ENCODE measurements at places on chromosomes 6 and 20. TPM values are rescaled to one million over a fixed set of nuclear protein-coding genes. Genes with fewer than 3 reads are reported as not detected.

Gene COL9A1
- total RNA-seq: not detected

Gene ADGRB3
- 0.43 TPM for total RNA-seq

Gene KIF16B
- 14.8 TPM for total RNA-seq

Gene CFAP61
- under 0.01 TPM for total RNA-seq

Gene RALGAPB
- total RNA-seq: 17.9 TPM

Gene HSPA12B
- 0.46 TPM for total RNA-seq

Gene SGK2
- 0.28 TPM for total RNA-seq

Gene FBXO30
- total RNA-seq: 20.8 TPM

Gene TOX2
- total RNA-seq: 1.1 TPM

Gene LIME1
- total RNA-seq: 2.2 TPM

Gene C20orf144
- 0.09 TPM for total RNA-seq

Gene GDAP1L1
- under 0.01 TPM for total RNA-seq

Gene RFX6
- not detected for total RNA-seq

Gene ID1
- total RNA-seq: 141 TPM

Gene CCN2
- 25.3 TPM for total RNA-seq

Gene SOX18
- not detected for total RNA-seq

Gene C6orf163
- total RNA-seq: 1.1 TPM

Gene NOX3
- not detected for total RNA-seq

Gene DDO
- total RNA-seq: 1.3 TPM

Gene L3MBTL1
- 3.6 TPM for total RNA-seq

Gene TSBP1
- total RNA-seq: not detected

Gene CABLES2
- total RNA-seq: 0.74 TPM

Gene LRFN2
- total RNA-seq: not detected

Gene MEP1A
- total RNA-seq: not detected

Gene PROKR2
- total RNA-seq: not detected

Gene MBOAT1
- total RNA-seq: 1.5 TPM

Gene KCNK15
- total RNA-seq: 0.28 TPM

Gene PRSS16
- total RNA-seq: 0.28 TPM
